ENCODE measurements at places on chromosomes 6 and 20.

DNA sequence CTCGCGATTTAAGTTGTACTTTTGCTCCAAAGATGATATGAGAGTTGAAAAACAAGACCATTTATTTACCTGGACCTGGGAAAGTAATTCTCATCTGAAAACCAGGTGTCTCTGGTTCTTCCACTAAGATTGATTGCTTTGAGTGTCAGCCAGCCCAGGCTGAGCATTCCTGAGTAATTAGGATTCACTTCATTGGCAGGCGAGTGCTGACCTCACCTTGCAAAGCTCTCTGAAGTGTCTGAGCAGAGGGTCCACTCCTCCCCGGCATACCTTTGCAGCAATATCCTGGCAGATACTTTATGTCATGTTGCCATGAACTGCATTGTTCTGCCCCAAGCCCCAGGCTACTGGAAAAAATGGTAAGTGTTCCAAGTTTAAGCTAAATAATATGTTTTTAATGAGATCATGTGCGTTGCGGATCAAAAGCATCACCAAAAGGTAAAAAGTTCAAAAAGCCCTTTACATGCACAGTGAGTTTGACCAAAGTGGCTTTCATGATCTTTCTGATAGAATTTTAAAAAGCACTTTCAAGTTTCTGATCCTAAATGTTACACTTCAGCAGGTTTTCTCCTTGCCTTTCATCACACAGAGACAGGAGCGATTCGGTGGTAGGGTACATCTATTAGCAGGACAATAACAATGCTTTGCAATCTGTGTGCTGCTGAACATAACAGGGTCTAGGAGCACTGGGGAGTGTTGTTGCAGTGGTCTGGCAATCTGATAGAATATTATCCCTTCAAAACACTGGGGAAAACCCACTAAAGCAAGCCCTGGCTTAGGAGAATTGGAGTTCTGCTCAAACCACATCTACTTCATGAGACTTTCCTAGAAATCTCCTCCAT, 127.8 kb upstream of the EEF1E1 start:
- no peak for DNase-seq

- DNase-seq = no peak
Measured at GRCh38 chr6:116783852-116784251, 18.3 kb upstream of the FAM162B start.

GRCh38 chr6:12233693-12234571, 56.2 kb upstream of the EDN1 start:
- no peak for DNase-seq

- DNase-seq = no peak
Measured at GRCh38 chr6:1382331-1382882, 7.0 kb upstream of the FOXF2 start.

GRCh38 chr6:52558266-52559000, 18.4 kb downstream of the TRAM2 start:
- DNase-seq = no peak

DNA sequence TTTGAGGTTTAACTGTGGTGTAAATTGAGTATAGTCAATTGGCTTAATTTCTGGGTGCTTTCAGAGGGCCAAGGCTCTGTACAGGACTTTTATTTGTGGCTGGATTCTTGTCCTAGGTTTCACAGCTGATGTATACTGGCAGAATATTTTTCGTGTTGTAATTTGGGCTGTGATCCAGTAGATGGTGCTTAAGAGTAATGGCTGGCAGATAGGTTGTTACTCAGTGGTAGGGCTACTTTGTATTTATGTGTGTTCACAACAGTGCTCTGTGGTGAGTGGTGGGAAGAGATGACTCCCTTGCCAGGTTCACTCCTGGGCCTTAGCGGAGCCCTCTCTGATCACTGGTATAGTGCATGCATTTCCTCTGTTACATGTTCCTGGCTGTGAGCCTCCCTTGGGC, 34.5 kb upstream of the FERMT1 start:
- no peak for DNase-seq

- DNase-seq = peak; percentile 53
Measured at GRCh38 chr6:32190054-32190851, at the start of gene PBX2. Gene PBX2 (minus strand): TSS chr6:32190202. CDS start chr6:32189915, 287 bp downstream.

GRCh38 chr6:116277124-116277523, 2.6 kb downstream of the TSPYL1 start:
- no peak for DNase-seq

DNA sequence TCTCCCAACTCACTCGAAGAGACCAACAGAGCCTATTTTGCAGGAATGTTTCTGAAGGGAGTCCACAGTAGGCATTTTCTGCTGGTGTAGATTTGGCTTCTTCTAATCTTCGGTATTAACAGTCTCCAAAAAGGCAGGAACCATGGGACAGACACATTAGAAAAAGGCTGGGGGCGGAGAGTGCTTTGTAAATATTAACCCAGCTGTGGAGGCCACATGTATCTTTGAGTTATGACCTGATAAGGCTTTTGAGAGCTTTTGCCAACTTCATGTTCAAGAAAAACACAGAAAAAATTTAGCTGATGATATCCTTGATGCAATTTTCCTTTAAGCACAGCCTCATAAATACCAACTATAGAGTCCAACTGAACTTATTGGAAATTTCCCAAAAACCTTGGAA, 119.4 kb upstream of the TSHZ2 start:
- DNase-seq = no peak

DNA sequence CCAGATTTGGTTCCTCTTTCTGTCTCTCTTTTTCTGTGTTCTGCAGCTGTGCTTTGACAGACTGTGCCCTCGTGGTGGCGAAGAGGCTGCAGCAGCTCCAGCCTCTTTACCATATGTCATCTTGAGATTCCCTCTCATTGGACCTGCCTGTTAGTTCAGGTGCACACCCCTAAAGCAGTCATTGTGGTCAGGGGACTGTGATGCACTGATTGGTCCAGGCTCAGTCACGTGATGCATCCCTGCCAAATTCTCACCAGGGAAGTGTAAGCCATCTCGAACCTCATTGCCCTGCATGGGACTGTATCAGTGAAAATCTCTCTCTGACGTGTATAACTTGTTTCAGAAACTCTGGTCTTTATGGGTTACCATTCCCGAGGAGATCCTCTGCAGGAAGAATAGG, 160.3 kb downstream of the EYA2 start:
- no peak for DNase-seq

GRCh38 chr6:137271245-137272183, 52.3 kb upstream of the IFNGR1 start:
- peak; percentile 30 for DNase-seq

DNA sequence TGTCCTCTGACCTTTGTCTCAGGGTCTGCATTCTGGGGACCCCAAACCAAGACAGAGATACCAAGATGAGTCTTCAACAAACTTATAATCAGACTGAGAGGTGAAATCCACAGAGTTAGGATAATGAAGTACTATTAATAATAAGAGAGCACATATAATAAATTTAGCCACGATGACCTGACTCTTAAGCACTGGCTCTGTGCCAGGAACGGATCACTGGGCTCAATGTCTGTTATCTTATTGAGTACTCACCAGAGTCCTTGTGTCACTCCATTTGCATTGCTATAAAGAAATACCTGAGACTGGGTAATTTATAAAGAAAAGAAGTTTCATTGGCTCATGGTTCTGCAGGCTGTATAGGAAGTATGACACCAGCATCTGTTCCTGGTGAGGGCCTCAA, 18.9 kb upstream of the ITPR3 start:
- DNase-seq = no peak

DNA sequence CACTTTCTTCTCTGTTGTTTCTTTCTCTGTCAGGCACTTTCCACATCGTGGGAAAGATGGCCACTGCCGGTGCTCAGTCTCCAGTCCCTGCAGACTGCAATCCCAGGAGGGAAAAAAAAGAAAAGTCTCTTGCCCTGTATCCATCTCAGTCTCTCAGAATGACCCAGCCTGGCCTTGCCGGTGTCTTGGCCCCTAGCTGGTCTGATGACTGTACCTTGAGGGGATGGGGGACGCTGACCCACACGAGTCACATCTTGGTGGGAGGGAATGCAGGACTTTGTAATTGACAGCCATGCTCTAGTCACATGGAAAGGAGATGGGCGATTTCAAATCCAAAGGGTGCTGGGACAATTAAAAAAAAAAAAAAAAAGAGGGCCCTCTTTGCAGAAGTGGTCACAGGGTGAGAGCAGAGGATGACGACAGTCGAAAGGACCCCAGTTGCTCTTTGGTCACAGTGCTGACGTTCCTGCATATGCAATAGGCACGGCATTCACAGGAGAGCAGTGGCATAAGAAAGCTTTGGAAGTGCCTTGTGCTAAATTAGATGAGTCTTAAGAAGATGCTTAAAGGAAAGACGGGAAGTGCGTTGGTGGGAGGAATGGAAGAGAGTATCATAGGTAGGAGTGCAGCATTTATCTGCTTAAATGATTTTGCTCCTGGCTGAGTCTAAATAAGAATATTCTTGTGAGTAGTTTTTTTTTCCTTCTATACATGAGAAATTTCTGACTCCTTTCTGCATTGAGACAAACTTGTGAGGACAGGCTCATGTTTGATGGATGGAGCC, 63.9 kb upstream of the AKAP12 start:
- DNase-seq = no peak

DNA sequence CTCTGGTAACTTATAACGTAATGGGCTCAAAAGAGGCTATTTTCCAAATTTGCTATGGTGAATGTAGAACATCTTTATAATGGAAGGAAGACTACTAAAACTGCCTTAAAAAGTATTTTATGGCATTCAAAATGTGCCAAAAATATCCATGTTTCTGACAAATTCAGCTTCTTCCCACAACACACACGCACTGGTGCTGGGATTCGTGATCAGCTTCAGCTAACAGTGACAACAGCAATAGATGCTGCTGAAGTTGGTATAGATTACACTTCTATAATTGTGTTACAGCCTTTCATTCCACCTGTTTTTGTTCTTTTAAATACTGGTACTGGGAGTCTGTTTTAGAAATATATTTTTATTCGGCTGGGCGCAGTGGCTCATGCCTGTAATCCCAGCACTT, 19.0 kb downstream of the NUDT3 start:
- no peak for DNase-seq

DNA sequence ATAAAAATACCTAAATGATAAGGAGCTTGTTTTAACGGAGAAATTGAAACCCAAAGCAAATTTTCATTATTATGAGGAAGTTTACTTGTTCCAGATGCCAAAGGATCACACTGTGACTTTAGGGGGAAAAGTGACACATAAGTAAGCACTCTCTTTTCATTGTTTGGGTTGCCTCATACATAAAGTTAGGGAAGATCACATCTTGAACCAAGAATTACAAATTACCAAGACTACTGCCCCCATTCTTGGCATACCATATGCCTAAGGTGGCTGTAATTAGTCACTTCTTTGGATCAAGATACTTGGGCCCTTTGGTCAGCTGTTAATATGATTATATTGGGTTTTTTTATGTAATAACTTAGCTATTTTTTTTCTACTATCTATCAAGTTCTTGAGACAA, 269.0 kb downstream of the COL12A1 start:
- DNase-seq = no peak

GRCh38 chr6:89299466-89299850, 15.6 kb downstream of the GABRR2 start:
- no peak for DNase-seq

- DNase-seq = peak; percentile 63
Measured at GRCh38 chr6:162856885-162857284, 129.1 kb downstream of the PACRG start.

DNA sequence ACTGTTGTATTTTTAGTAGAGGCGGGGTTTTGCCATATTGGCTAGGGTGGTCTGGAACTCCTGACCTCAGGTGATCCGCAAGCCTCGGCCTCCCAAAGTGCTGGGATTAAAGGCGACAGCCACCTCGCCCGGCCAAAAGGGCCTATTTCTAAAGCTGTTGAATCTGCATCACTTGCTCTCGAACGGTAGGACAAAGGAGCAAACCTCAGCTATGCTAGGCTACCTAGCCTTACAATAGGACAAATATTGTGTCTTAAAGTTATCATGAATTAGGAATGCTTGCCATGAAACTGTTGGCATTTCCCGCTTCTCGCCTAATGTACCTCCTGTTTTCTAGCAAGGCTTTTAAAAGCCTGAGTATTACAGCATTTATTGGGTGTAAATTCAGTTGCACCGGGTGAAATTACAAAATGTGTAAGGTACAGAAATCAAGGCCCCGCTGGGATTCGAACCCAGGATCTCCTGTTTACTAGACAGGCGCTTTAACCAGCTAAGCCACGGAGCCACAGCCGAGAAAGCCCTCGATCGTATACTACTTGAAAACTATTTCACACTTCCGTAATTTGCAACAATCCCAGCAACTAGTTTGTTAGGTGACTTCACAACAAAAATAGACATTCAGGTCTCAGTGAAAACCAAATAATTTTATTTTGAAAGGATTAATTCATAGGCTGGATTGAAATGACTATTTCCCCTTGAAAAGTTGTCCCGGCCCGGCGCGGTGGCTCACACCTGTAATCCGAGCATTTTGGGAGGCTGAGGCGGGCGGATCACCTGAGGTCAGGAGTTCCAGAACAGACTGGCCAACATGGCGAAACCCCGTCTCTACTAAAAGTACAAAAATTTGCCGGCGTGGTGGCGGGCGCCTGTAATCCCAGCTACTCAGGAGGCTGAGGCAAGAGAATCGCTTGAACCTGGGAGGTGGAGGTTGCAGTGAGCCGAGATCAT, 211.6 kb upstream of the ZNF184 start:
- no peak for DNase-seq

GRCh38 chr20:24598996-24599395, 129.6 kb downstream of the SYNDIG1 start:
- no peak for DNase-seq

DNA sequence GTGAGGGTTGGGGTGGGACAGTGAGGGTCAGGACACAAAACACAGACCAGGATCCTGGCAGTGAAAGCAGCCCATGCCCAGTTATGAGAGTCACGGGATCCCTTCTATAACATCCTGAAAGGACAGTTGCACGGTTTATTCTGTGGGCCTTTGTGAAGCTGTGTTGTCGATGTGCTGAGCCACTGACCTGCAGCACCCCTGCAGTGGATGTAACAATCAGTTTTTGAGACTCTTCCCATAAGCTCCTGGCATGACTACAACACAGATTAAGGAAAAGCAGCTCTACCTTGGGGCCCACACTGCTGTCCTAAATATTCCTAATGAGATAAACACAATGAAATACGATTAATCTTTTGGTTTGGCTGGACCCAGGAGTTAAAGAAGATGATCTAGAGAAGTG, 3.7 kb downstream of the PYGB start:
- DNase-seq = no peak
